Foreskin keratinocyte (primary cell): ENCODE measurements at places on chromosomes 6 and 20. TPM values are rescaled to one million over a fixed set of nuclear protein-coding genes. Genes with fewer than 3 reads are reported as not detected.

SLC17A1 gene
- total RNA-seq = not detected in 2 replicates

GLP1R gene
- total RNA-seq = not detected in 2 replicates

ZNF184 gene
- total RNA-seq = 4.9 and 5.4 TPM in 2 replicates

BMP7 gene
- total RNA-seq = not detected in 2 replicates

TDRD6 gene
- 0.03 and 0.04 TPM in 2 replicates for total RNA-seq

CEBPB gene
- 24.1 and 25.7 TPM in 2 replicates for total RNA-seq

TDP2 gene
- 29.9 and 31.3 TPM in 2 replicates for total RNA-seq

OR2J3 gene
- total RNA-seq = not detected in 2 replicates

ADTRP gene
- total RNA-seq = 3.1 and 5.5 TPM in 2 replicates

SSTR4 gene
- not detected in 2 replicates for total RNA-seq

ID4 gene
- total RNA-seq = not detected in 2 replicates

COL12A1 gene
- 108 and 119 TPM in 2 replicates for total RNA-seq

STAU1 gene
- 72.4 and 73.3 TPM in 2 replicates for total RNA-seq
